ENCODE measurements at places on chromosomes 13 and 19.

- DNase-seq: no peak
Measured at GRCh38 chr19:2148482-2149135, 2.8 kb downstream of the AP3D1 start.

DNA sequence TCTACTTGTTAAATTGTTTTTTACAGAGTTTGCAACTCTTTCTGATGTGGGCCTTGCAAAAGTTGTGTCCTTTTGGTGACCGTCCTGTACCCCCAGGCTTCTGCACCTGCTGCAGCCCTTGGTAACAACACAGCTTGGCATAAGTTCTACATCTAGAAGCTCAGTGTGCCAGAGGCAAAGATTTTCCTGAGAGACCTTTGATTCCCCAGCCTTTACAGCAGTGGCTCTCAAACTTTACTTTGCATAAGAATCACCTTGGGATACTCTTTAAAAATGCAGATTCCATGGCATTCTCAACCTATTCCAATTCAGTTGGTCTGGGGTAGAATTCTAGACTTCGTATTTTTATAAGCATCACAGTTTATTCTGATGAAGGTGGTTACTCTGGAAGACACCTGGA is 260.9 kb downstream of the DCT start:
- no peak for DNase-seq

- DNase-seq: peak; percentile 69
Measured at GRCh38 chr13:59391696-59392095, 772.0 kb downstream of the DIAPH3 start.

- DNase-seq: no peak
Measured at GRCh38 chr19:46020819-46021125, 2.1 kb downstream of the PGLYRP1 start.

DNA sequence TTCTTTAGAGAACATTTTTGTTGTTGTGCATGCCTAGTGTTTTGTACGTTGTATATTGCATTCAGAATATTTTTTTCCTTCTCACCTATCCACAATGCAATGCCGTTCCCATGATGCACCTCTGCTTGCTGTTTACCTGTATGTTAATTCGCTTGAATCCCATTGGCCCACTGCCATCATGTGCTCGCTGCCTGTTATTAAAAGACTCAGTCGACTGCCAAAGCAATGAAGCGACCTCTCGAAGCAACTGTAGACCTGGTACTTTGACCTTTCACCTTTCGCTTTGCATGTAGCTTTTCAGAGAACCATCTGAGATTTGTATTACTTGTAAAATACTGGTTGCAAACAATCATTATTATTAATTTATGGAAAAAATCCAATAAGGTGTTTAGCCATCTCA is 77.4 kb upstream of the RAP2A start:
- no peak for DNase-seq

- peak; percentile 75 for DNase-seq
Measured at GRCh38 chr13:78194904-78195639, 276.4 kb upstream of the EDNRB start.

- DNase-seq: no peak
Measured at GRCh38 chr19:1847348-1847683, 967 bp downstream of the REXO1 start.

- DNase-seq: no peak
Measured at GRCh38 chr13:107551521-107551920, 663.8 kb downstream of the LIG4 start.

GRCh38 chr19:46076951-46077814 is 36.4 kb upstream of the IGFL4 start:
- peak; percentile 77 for DNase-seq

GRCh38 chr19:49152119-49152550 is 3.1 kb downstream of the HRC start:
- no peak for DNase-seq

GRCh38 chr19:53190253-53190652 is 2.9 kb downstream of the ZNF665 start:
- DNase-seq: no peak

GRCh38 chr19:3036119-3036976 is 7.3 kb upstream of the TLE2 start:
- peak; percentile 93 for DNase-seq
